HT1080 (cell line): ENCODE measurements at places on chromosomes 4 and X.
A peak's percentile ranks its signal among the peaks of the same experiment; 100 is the strongest.

- no peak for DNase-seq
Observed at GRCh38 chr4:123446865-123447474, 50.4 kb downstream of the SPRY1 start.

DNA sequence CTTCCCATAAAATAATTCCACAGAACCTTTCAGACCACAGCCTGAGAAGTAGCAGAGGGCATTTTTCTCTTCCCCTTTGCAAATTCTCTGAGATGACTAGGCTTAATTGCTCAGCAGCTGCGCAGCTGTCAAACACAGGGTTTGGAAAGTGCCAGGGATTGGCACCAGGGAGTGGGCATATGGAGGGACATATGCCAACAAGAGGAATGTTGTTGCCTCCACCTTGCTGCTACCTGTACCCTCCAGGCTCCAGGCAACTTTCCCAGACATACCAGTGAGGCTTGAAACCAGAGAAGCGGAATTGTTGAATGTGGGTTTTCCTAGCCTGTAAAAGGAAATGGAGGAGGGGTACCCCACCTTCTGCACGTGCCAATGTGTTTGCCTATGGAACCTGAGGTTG, 256.2 kb upstream of the GPR101 start:
- no peak for DNase-seq

- DNase-seq: no peak
Observed at GRCh38 chr4:139658185-139658584, 7.4 kb upstream of the MGST2 start.

GRCh38 chrX:40097504-40098263, at the start of gene BCOR:
Gene BCOR, minus strand, starts transcription at chrX:40097958. Its CDS starts 20,029 bp downstream, at chrX:40077929.
- DNase-seq: peak; percentile 39

DNA sequence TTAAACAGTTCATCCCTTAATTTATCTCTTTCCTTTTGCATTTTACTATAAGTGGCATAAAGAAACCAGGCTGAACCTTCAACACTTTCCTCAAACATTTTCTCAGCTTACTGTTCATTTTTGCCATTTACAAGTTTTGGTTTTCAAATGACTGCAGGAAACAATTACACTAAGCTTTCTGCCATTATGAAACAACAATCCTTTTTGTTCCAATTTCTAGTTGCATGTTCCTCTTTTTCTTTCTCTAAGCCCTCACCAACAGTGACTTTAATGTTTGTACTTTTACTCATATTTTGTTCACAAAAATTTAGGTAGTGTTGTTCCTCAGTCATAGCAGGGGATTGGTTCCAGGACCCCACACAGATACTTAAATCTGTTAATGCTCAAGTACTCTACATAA, 1526.1 kb downstream of the STIM2 start:
- DNase-seq: no peak

- peak; percentile 10 for DNase-seq
Observed at GRCh38 chrX:128436397-128437103, 384.3 kb upstream of the ACTRT1 start.

DNA sequence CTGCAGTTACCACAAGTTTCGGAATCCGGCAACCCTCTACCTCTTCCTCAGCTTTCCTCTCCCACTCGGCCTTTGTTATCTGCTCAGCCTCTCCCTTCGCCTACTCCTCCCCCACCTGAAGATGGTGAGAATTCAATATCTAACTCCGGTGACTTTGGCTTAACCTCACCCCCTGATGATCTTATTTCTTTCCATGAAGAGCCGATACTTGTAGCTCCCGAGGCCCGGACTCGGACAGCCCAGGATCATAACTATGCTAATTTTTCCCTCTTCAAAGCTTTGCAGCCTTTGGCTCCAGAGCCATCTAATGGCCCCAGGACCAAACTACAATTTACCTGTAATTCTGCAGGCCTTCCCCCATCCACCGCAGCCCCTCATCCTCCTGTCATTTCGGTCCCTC, 32.0 kb upstream of the MGST2 start:
- DNase-seq: peak; percentile 50

DNA sequence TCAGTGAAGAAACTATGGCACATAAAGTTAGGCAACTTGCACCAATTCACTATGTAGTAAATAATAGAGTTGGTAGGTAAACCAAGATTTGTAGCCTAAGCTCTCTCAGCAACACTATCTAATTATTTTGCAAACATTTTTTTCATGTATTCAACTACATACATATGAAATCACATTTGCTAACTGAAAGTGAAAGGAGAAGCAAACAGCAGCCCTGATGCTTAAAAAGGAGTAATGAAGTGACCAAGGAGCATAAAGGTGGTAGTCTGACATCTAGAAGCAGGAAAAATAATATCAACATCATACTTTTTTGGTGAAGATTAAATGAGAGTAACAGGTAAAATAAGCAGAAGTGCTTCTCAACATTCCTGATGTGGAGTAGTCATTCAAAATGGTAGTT, 603.7 kb downstream of the GRXCR1 start:
- DNase-seq: no peak

DNA sequence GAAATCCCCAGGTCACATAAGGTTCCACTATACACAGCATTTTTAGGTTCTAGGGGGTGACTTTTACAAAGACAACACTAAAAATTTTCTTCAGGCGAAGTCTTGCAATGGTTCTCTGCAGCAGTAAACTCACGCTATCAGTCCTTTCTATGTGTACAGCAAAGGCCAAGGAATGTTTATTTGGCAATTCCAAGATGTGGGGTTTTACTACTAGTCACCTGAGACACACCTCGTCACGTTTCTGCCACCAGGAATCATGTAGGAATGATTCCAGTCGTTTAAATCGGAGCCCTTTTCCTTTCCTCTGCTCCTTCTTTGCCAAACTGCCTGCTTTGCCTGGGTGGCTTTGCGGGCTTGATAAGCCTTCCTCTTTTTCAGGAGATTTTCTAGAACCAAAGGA, 75.9 kb upstream of the ENPEP start:
- no peak for DNase-seq

- no peak for DNase-seq
Observed at GRCh38 chr4:105878668-105879067, 16.6 kb upstream of the NPNT start.

DNA sequence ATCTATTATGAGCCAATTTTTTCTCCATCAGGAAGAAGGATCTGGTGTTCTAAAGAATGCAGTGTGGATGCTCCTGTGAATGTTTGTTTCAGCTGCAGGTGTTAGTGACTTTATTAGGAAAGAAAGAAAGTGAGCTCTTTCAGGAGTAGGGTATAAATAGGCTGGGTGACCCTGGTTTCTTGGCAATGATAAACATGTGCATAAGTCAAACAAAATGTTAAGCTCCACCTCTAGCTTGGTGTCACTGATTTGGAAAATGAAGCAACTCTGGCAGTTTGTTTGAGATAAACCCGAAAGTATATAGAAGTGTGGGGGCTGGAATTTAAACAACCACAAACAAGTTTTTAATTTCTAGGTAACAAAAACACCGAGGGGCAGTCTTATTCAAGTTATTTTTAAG, 152.3 kb downstream of the COL4A6 start:
- no peak for DNase-seq

DNA sequence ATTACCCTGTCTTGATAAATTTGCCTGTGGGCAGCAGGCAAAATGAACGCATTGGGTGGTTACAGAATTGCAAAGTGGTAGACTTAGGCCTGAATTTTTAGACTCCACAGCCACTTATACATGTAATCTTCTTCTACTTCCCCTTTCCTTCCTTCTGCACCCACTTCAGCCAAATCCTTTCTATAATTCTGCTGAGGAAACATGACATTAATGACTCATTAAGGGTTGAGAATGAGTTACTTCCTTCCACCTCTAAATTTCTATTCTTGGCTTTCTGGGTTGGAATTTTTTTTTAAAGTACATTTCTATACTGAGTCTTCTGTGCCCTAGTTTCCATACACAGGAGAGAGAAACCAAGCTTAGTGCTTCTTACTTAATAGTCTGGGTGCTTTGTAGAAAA, 10.1 kb downstream of the PAPSS1 start:
- peak; percentile 80 for DNase-seq

DNA sequence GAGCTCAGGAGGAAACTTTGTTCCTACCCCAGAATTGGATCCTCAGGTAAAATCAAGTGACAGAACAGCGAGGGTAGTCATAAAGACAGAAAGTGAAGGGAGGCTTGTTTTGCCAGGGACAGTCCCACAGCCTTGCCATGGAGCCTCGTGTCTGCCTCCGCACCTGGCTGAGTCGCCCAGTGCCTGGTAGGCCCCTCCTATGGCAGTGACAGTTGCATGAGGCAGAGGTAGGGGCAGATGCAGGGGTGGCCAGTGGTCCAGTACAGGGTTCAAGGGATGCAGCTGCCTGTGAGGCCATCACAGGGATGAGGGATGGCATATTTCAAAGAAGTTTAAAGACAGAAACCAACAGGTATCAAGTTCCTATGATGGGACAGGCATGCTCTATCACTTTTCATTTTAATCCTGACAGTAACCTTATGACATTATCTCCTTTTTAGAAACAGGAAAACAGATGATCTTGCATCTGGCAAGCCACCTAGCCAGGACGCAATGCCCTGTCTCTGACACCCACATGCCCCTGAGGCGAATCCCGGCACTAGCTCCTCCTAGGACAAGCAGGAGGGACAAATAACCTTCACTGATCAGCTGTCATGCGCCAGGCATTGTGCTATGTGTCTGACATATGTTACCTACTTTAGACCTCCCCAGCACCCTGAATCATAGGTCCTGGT, 127.4 kb upstream of the ENPP6 start:
- no peak for DNase-seq

DNA sequence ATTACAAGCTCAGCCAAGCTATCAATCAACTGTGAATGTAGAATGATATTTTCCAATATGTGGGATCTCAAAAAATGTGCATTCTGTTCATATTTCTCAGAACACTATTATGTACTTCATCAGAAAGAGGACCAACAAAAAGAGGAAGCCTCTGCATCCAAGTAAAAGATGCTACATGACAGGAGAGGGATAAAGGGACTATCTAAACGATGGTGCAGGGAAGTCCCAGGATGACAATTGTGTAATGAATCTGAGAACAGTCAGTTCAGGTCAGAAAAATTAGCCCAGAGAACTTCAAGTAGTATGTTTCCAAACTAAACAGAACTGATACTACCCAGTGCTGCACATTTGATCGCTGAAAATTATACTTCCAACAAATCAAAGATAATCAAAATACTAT, 127.0 kb downstream of the ZNF330 start:
- no peak for DNase-seq

DNA sequence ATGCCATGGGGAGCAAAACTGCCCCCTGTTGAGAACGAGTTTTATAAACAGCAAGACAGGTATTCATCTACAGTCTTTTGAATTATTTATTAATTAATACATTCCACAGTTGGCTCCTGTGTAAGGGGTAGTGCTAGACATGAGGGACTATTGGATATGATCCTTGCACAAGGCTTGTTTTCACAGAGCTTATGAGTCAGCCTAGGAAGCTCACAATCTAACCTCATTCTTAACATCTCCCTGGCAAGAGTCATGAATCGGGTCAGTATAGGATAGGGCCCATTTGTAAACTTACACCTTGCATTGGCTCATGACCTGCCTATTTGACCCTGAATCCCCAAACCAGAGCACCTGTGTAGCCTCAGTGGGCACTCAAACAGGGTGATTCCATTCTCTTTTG, 209.1 kb upstream of the HCCS start:
- peak; percentile 54 for DNase-seq

- no peak for DNase-seq
Observed at GRCh38 chr4:23504083-23504482, 385.8 kb downstream of the PPARGC1A start.

DNA sequence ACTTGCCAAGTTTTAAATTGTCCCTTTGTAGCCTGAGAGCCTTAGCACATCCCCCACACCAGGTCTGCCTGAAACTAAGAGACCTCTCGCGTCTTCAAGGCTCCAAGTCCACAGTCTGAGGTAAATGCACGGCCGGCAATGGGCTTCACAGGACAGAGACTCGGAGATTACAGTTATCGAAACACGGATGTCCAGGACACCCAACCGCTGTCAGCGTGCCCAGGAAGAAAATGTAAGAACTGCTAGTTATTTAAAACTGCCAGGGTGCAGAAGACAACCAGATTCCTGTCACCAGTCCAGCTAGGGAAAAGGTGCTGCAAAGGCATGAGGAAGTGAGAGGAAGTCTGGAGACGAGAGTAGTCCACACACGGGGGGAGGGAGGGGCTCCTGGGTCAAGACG, 28.9 kb downstream of the ZNF827 start:
- DNase-seq: no peak

- DNase-seq: no peak
Observed at GRCh38 chrX:13218758-13219157, 101.1 kb downstream of the ATXN3L start.

DNA sequence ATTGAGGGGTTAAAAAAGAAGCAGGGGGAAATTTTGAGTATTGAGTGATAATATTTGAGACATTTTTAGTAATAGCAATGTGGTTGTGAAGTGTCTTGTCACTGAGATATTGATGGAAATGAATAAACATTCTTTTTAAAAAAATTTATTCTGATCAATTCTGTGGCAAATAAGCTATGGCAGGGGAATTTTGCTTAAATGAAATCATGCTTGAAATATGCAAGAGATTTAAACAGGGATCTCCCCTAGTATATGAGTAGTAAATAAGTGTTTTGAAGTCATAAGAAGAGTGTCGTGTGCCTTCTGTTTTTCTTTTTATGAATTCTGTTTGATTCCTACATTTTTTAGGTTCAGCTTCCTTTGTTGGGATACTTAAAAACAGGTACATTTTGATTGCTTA, 23.2 kb downstream of the IL15 start:
- DNase-seq: no peak
